ENCODE measurements at places on chromosomes 12 and 14. TPM values are rescaled to one million over a fixed set of nuclear protein-coding genes. Genes with fewer than 3 reads are reported as not detected.

The CMKLR1 gene
- 4.3 TPM for polyA plus RNA-seq

The TMEM179 gene
- 1.2 TPM for polyA plus RNA-seq

The TSHR gene
- polyA plus RNA-seq = 0.14 TPM

The PTPN6 gene
- 19.0 TPM for polyA plus RNA-seq

The BORCS5 gene
- polyA plus RNA-seq = 8.4 TPM

The TGM1 gene
- 1.2 TPM for polyA plus RNA-seq

The GYS2 gene
- polyA plus RNA-seq = 0.19 TPM

Data from right renal cortex interstitium (tissue), 3 donors.